Activated T-helper 1 cell treated with anti-CD3 and anti-CD28 coated beads, Interleukin-12 subunit alpha, Interleukin-12 subunit beta, Interleukin-2, Interleukin-4 antibody, amounts not matched to agents 30 ng/mL and 10 ng/mL and 1 ng/mL, durations not matched to agents 14 hours and 24 hours and 36 hours (primary cell): ENCODE measurements at places on chromosomes 2 and 18.

- no peak for DNase-seq
Observed at GRCh38 chr2:69572641-69573040, 70.9 kb downstream of the AAK1 start.

GRCh38 chr2:100919316-100919715 lies 82.8 kb upstream of the RPL31 start:
- no peak for DNase-seq

DNA sequence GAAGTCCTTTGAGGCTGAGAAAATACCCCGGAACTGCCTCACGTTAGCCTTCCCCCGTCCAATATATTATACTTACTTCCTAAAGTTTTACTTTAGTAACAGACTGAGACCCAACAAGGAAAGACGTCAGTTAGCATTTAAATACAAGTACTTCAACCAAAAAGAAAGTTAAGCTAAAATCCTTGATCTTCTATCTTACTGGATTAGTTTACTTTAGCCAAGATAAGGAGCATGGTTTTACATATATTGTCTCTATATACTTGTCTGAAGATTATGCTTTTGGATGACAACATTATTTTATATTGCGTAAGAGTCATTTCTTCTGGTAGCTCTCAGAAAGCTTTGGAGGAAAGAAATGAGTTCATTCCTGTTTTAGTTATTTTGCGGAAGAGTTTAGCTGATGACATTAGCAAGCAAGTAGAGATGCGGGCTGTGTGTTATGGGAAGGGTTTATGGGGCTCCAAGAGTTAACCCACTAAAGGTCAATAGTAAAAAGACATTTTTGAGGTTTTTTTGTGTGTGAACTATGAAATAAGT lies 532.9 kb downstream of the ZNF516 start:
- DNase-seq = no peak

GRCh38 chr2:239268082-239268481 lies 132.7 kb downstream of the HDAC4 start:
- DNase-seq = no peak

- DNase-seq = no peak
Observed at GRCh38 chr2:97691166-97691565, 21.7 kb downstream of the C2orf92 start.

- DNase-seq = no peak
Observed at GRCh38 chr2:37180006-37180639, 8.3 kb downstream of the SULT6B1 start.

DNA sequence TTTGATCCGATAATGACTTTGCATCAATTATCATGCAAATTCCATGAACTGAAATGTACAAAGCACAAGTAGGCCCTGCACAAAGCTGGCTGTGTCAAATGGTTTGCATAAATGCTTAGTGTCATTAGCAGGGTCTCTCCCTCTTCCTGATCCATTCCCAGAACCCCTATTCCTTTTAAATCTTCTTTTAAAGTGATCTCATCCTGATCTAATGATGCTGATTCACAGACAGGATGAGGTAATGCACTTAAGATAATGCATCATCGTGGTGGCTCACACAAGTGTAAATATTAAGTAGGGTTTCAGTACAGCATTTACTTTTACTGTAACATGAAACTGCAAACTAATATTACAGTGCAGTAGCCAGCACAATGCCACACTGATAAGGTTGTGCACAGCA lies 304.8 kb upstream of the SOX11 start:
- DNase-seq = no peak

DNA sequence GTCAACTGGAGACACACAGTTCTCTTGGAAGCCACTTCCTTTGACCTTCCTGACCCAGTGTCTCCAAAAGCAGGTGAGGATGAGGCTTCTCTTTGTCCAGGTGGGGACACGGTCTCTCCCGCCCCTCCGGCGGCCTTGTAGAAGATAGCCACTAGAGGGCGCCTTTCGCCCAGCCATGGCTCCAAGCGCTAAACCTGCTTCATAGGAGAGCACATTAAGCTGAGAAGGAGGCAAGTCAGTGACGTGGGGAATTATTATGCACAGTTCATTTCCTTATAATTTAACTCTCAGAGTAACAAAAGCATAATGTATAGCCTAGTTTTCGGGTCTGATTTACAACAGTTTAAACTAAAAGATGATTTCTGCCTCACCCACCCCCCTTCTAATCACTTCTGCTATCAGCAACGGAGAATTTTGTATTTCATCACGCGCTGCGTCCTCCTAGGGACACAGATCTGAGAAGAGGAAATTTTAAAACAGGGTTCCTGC lies 208.7 kb downstream of the ICOS start:
- DNase-seq = peak; percentile 71

DNA sequence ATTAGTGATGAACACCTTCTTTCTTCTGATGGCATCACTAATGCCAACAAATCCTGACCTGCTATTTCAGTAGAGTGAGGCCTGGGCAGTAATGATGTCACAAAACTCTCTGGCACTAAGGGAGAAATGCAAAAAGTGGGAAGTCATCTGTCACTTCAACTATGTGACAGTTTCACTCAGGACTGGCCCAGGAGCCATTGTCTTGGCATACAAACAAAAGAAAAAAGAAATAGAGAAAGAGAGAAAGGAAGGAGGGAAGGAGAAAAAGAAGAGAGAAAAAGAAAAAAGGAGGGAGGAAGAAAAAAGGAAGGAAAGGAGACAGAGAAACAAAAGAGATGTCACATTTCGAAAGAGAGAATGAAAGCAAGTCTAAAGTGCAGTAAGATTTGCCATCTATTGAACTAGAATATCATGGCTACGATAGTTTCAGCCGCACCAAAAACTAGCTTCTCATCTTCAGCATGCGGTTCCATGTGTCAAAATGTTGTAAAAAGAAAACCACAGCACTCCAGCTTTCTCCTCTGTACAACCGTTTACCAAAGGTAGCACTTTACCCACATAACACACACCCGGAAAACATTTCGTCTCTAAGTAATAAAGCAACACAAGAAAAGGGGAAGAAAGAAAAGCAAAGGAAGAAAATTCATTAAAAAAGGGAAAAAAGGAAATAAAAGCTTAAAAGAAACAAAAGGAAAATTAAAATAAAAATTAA lies 50.1 kb downstream of the CD226 start:
- peak; percentile 54 for DNase-seq

DNA sequence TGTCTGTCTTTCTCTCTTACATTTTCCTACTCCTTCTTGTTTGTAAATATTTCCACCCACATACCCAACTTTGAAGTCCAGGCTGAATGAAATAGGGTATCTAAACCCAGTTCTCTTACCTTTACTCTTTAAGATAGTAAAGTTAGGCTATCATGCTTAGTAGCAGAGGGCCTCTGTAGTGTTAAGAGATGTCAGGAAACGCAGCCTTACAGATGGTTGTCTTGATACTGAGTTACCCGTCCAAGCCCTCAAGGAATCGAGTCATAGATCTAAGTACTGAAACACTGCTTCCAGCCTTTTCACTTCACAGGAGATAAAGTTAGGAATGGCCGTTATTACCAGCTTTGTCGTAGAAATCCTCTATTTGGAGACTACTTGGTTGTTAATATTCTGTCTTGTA lies 24.3 kb downstream of the MRPS9 start:
- no peak for DNase-seq

DNA sequence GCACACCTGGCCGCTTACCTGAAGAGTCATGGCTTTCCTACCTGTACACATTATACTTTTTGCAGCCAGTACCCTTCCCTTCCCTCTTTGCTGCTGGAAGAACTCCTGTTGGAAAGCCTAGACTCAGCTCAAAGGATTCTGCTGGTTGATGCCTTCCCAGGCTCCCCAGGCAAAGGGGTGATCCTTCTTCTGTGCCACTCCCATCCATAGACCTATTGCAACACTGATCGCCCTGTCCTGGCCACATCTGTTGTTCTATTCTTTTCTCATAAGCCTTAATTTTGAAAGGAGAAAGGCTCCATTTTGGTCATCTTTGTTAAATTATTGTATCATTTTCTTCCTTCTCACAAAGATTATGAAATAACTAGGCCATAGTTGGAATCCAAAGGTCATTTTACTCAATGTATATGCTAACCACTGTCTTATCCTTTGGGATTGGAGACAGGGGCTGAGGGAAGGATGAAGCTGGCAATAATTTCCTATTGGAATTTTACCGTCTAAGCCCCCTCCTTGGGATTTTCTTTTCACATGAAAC lies 3.4 kb upstream of the PRKCE start:
- no peak for DNase-seq

- no peak for DNase-seq
Observed at GRCh38 chr2:235390816-235391194, 103.0 kb upstream of the AGAP1 start.

GRCh38 chr2:69082430-69082997 lies 69.5 kb downstream of the ANTXR1 start:
- DNase-seq = no peak

GRCh38 chr2:20606198-20606597 lies 44.7 kb downstream of the HS1BP3 start:
- no peak for DNase-seq

- no peak for DNase-seq
Observed at GRCh38 chr2:62071126-62071598, 124.8 kb upstream of the B3GNT2 start.

DNA sequence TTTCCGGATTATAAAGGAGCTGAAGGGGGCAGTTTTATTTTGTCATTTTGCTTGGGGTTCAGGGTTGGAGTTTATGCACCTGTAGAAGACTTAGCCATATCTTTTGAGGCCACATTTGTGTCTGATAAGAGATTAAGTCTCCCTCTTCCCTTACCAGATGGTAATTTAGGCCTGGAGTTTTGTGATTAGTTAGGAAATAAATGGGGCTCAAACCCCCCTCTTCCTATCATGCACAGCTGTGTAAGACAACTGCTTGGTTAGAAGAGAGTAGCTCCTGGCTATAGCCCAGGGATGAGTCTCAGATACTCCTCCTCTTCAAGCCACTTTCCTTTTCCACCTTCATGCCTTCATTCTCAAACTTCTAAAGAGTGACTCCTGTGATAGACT lies 802 bp upstream of the SAP130 start:
- no peak for DNase-seq

DNA sequence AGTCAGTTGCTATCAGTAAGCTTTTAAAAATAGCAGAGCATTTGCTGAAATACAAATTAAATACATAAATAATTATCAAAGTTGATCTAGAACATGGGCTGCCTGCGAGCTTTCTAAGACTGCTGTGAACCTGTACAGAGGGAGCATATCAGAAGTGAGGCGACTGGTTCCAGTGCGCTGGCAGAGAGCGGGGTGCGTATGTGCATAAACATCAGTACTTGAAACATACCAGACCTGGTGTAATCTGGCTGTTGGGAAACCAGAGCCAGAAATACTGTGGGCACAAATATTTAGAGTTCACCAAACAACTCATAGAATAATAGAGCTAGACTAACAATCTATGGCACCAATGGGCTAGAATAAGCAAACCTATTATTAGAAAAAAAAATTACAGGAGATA lies 27.3 kb downstream of the PDIA6 start:
- no peak for DNase-seq

- DNase-seq = no peak
Observed at GRCh38 chr2:64318476-64318748, 135.6 kb upstream of the LGALSL start.

- no peak for DNase-seq
Observed at GRCh38 chr2:240304746-240305161, 130.7 kb upstream of the GPC1 start.

DNA sequence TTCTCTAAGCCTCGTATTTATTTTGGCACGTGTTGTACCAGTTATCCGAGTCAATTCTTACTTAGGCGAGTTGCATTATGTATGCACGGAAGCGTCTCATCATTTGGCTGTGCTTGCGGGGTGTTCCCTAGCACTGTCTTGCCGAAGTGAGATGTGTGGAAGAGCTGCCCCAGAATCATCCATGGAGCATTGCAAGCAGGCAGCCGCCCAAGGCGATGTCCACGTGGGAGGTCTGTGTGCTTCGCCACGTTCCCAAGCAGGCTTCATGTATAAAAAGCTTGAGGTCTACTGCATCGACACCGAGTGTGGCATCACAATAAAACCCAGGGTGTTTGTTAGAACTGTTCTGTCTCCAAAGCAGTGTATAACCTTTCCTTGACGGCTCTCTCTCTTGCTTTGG lies 849.9 kb downstream of the DCDC2C start:
- DNase-seq = no peak

- peak; percentile 47 for DNase-seq
Observed at GRCh38 chr2:7567646-7568045, 650.4 kb downstream of the RNF144A start.

DNA sequence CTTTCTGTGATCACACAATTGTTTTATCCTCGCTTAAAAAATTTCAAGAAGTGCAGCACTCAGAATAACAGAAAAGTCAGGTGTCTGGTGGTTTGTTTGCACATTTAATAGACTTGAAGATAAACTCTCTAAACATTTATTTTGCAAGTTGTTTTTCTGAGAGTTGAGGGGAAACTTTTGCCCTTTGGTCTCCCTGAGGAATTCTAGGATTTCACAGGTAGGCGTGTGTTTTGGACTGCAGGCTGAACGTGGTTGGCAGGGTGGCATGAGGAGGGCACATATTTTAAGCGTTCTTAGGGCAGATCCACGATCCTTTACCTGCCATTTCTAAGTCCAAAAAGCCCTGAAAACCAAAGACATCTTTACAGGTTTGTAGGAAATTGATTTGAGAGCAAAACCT lies 188.6 kb downstream of the NEDD4L start:
- DNase-seq = no peak

GRCh38 chr2:11365096-11365879 lies 20.9 kb upstream of the ROCK2 start:
- DNase-seq = no peak

DNA sequence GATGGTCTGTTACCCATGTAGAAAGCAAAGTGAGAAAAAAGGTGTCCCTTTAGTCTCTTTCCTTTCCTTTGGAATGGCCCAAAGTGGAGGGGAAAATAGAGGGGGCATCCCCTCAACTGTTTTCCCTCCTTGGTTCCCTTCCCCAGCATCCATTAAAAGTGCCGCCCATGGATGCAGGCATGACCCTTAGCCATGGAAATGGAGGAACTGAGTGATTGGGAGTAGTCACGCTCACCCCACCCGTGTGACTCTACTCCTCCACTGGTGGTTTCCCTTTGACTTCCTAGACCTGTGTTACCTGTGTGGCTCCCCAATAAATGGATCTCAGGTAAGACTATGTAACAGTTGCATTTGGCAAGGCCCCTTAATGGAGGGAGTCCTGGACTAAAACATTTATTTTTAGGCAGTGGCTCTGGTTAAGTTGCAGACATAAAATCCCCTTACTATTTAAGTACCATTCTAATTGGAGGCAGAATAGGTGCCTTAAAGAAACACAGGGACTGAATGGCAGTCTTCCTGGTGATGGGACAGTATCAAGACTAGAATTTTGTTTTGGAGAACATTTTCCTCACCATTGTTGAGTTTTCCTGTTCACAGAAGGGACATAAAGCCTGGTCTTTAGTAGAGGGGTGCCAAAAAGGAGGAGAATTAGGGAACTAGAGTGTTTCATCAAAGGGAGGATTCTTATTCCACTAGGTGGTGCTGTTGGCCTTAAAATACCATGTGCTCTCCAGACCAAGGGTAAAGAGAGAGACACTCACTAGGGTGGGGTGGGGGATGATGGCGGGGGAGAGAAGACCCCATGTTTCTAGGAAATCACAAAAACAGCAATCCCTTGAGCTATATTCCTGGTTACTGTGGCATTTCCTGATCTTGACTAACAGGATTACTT lies 25.7 kb upstream of the PLA2R1 start:
- no peak for DNase-seq
